ENCODE measurements at places on chromosomes 5 and 9.

GRCh38 chr5:143536364-143536763, 132.9 kb upstream of the NR3C1 start:
- DNase-seq: no peak

DNA sequence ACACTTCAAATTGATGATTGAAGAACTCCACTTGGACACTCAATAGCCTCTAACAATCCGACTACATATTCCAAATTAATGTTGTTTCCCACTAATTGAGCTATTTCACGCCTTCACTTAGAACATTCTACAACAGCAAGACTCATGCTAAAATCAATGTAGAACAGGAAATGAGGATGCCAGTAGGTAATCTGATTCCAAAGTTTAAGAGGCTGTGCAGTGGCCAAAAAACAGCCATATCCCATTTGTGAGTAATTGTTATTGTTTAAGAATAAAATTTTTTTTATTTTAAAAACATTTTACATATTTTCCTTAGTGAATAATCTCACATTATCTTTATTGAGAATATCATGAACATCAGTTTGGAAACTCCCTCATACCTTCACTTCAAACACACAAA, 35.7 kb upstream of the GHR start:
- DNase-seq: no peak

- no peak for DNase-seq
Observed at GRCh38 chr9:79286992-79287707, 284.6 kb upstream of the TLE4 start.

GRCh38 chr9:132046456-132046855, 33.2 kb downstream of the MED27 start:
- DNase-seq: no peak

- no peak for DNase-seq
Observed at GRCh38 chr5:98349251-98349989, 424.0 kb upstream of the RGMB start.

DNA sequence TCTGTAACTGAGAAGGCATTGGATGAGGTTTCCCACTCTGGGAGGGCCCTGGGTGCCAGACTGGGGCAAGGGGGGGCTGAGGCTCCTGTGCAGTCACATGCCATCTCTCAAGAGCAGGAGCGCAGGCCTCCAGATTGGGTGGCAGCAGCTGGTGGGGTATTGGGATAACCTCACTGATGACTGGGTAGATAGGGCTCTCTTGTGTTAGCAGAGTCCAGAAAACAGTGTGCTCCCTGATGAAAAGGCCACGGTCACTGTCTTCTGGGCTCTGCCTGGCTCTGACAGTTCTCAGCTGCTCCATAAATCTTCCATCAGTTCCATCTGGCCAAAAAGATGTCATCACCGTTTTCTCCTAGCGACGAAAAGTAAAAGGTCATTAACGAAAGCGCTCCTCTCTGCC, 21.8 kb upstream of the NKX2-5 start:
- no peak for DNase-seq

DNA sequence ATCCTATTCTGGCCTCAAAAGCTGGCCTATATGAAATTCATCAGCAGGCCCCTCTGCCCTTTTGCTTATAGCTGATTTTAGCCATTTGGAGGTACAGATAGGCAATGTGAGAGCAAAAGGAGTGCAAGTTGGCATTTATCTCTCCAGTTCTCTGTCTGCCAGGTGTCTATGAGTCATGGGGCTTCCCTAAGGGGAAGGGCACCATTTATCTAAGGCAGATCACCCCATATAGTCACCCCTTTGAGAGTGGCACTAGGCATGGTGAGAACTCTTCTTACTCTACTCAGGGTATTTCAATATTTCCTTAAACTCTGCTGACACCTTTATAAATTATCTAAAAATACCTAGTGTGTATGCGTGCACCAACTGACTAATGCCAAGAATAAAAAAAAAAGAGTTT, 314.7 kb upstream of the CDH6 start:
- no peak for DNase-seq

DNA sequence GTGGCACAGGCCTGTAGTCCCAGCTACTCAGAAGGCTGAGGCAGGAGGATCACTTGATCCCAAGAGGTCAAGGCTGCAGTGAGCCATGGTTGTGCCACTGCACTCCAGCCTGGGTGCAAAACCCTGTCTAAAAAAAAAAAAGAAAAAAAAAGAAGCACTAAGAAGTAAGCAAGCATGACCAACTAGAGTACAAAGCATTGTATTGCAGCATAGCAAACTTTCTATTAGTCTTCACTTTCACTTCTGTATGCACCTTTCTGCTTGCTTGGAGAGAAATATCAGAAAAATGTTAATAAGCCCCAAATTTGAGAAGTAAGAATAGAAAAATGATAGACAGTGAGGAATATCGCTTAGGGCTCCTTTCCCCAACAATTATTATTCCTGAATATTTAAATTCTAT, 497.7 kb upstream of the WWC1 start:
- no peak for DNase-seq

DNA sequence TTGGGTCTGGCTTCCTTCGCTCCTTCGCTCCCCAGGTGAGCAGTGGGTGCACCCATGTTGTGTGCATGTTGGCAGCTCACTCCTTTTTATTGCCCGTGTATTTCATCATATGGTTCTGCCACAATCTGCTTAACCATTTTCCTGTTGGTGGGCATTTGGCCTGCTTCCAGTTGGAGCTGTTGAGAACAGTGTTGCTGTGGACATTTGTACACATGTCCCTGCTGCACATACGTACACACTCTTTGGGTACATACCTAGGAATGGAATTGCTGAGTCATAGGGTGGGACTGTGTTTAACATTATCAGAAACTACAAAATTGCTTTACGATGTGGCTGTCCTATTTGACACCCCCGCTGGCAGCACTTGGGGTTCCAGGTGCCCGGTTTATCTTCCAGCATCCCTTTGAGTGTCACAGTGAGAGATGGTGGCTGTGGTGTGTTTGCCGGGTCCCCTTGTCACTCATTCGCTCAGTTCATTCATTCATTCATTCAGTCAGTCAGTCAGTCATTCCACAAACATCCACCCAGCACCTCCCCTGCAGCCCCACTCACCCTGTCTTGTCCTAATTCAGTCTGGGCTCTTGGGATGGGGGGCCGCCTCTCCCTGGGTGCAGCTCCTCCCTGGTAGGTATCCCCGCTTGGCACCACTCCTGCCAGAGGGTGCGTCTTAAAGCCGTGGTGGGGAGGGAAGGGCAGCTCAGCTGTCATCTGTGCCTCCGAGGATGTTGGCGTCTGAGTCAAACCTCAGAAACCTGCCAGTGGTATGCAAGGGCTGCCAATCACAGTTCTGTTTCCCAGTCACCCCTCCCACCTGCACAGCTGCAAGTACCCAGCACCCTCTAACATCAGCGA, 7.9 kb upstream of the FIBCD1 start:
- no peak for DNase-seq

GRCh38 chr5:149953436-149954121, 7.0 kb upstream of the SLC26A2 start:
- DNase-seq: no peak

GRCh38 chr5:93599001-93599379, 16.0 kb downstream of the NR2F1 start:
- DNase-seq: no peak

DNA sequence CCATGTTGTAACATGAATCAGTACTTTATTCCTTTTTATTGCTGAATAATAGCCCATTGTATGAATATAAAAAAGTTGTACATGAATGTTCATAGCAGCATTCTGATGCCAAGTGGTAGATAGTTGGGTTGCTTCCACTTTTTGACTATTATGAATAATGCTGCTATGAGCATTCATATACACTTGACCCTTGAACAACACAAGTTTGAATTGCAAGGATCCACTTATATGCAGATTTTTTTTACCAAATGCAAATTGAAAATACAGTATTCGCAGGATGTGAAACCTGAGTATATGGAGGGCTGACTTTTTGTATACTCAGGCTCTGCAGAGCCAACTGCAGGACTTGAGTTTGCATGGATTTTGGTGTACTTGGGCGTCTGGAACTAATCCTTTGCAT, 14.7 kb upstream of the SIL1 start:
- DNase-seq: no peak

- DNase-seq: no peak
Observed at GRCh38 chr5:37900692-37901091, 60.9 kb upstream of the GDNF start.

DNA sequence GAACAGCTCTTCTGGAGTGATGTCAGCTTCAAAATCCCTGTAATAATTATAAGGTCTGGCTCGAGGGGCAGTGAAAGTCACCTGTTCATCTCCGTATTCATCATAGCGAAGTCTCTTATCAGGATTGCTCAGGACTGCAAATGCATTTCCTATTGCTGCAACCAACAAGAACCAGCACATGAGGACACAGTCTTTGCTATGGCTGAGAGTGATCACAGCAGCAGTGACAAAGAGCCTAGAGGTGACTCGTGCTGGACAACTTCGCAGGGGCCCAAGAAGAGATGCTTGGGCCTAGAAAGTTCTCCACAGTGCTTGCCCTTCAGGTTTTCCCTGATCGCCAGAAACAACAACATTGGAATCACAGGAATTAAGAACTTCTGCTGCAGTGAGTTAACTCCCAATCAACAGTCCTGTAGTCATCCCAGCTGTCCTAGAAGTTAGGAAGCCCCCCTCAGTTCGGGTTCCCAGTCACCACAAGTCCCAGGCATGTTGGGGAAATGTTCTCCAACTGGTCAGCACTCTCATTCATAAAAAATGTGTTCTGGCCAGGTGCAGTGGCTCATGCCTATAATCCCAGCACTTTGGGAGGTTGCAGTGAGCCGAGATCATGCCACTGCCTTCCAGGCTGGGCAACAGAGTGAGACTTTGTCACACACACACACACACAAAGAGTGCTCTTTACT, 13.0 kb downstream of the DNAJC18 start:
- no peak for DNase-seq

DNA sequence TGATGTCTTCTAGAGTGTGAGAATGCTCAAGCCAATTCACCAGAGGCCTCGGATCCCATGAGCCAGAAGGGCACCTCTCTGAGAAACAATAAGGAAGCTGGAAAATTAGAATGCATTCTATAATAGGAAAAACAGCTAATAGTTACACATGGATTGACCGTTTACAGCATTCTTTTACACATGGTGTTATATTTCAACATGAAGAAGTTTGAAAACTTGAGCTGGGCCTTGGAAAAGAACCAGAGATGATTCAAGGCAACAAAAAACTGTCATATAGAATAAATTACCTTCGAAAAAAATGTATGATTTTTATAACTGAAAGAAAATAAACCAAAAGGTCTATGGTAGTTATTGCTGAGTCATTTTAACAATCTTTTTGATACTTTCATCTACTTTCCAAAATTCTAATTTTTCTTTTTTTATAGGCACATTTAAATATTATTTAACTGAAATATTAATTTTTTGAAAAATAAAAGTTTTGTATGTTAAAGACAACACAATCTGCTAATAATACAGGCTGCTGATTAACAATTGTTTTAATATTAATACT, 6.2 kb downstream of the SH3TC2 start:
- no peak for DNase-seq

- DNase-seq: no peak
Observed at GRCh38 chr5:6464441-6464840, 15.8 kb downstream of the UBE2QL1 start.

GRCh38 chr9:121451586-121451985, 48.1 kb downstream of the GGTA1 start:
- DNase-seq: no peak

DNA sequence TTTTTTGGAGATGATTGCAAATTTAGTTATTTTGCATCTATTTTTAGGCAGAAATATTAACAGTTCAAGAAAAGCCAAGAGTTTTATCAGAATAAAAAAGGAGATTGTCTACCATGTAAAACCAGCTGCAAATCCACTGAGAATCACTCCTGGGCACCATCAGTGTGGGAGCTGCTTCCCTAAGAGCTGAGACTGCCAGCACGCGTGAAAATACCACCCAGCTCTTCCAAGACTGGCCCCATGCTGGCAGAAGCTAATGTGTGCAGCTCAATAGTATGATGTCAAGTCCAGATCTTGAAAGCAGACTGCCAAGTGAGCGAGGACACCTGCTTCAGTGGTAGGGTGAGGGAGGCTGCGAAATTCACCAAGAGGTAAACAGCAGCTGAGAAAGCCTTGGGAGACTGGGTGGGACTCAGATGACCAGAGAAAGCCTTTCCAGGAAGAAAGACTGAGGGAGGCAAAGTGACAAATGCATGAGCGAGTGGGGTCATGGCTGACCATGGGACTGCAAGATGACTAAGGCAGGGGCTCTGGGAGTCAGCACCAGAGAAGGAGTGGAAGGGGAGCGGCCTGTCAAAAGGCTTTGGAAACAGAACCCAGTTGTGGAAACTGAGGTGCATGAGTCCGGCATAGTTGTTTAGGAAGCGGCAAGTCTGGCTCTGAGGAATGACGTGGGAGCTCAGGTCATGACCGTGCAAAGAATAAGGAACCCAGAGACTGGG, 200.9 kb downstream of the GADD45G start:
- no peak for DNase-seq

DNA sequence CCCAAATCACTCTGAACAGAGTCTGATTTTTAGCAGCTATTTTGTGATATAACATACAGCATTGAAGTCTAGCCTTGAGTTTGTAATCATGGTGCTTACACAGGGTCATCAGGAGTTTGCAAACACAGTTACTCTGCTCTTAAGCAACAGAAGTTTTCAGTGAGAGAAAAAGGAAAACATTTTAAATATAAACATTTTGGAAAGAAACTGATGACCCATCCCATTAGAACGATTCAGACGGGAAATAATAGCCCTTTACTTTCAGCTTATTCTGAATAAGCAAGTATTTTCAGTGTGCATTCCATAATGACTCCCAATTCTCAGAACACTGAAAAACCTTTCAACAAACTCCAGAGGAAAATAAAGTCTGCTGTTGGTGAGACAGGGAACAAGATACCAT, 46.7 kb upstream of the TMC1 start:
- no peak for DNase-seq

DNA sequence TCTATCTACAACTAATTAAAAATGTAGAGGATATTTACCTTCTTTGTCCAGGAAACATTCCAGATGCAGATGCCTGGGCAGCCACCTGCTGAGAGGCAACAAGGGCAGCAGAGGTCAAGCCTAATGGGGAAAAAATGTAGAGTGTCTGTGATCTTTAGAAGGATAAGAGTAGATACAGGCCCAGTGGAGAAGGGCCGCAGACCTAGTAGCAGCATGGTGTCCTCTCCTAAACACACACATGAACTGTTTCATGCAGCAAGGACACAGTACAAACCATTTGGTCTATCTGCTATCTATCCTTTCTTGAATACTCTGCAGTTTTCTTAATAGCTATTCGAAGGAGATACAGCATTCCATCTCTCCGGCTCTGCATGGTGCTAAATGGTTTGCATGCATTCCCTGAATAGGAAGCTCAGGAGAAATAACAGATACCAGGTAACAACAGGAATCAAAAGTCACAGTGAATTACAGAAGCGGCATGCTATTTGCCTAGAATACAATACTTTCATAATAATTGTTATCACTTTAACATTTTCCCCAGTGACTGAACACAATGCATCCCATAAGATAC, 107.3 kb downstream of the ZNF608 start:
- DNase-seq: no peak

- no peak for DNase-seq
Observed at GRCh38 chr5:95858023-95858461, 35.5 kb upstream of the GLRX start.

GRCh38 chr5:122375801-122376200, 63.8 kb downstream of the SNCAIP start:
- no peak for DNase-seq

Data from right renal cortex interstitium (tissue), 3 donors.